ENCODE measurements at places on chromosomes 3 and 15. TPM values are rescaled to one million over a fixed set of nuclear protein-coding genes. Genes with fewer than 3 reads are reported as not detected.

- DNase-seq, result no peak
Measured at GRCh38 chr3:50275996-50276761, 2.7 kb upstream of the LSMEM2 start.

DNA sequence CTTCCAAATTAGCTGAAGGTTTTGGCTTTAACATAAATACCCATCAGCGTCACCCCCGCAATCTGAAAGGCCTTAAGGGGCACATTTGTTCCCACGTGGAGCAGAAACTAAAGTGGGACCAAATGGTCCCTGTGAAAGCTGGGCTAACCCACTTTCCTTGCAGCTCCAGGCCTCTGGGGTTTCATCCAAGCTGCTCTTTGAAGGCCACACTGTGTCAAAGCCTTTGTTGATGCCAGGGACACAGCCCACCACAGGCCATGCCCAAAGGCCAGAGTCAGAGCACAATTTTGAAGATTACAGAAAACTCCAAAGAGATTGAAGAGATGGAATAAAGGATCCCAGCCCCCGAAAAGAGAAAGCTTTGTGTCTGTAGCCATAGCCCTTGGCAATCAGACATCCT is 2.7 kb upstream of the ADPGK start:
- no peak for DNase-seq

- DNase-seq, result no peak
Measured at GRCh38 chr3:23389089-23389488, 186.0 kb downstream of the UBE2E2 start.

- DNase-seq, result no peak
Measured at GRCh38 chr15:36627566-36627965, 48.1 kb downstream of the CDIN1 start.

DNA sequence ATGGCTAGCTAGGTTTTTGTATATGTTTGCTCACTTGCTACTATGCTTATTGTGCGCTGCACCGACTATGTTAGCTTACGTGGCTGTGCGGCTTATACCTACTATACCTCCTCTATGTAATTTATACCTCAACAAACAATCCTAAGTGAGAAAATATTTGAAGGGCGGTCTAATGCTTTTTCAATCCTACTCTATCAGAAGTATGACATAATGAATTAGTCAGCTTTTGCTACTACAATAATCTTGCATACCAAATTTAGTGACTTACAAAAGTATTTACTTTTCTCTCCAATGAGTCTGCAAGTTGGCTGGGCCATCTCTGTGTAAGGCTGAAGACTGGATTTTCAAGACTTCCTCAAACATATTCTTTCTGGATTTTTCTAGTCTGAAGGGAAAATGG is 391.2 kb upstream of the NECTIN3 start:
- DNase-seq, result no peak

DAZL gene
- total RNA-seq, result not detected

TUSC7 gene
- not detected for total RNA-seq

NCKIPSD gene
- total RNA-seq, result 34.7 TPM
